ENCODE measurements at places on chromosomes 3 and 15.

GRCh38 chr3:135989242-135989641, 23.7 kb downstream of the PPP2R3A start:
- DNase-seq: no peak

DNA sequence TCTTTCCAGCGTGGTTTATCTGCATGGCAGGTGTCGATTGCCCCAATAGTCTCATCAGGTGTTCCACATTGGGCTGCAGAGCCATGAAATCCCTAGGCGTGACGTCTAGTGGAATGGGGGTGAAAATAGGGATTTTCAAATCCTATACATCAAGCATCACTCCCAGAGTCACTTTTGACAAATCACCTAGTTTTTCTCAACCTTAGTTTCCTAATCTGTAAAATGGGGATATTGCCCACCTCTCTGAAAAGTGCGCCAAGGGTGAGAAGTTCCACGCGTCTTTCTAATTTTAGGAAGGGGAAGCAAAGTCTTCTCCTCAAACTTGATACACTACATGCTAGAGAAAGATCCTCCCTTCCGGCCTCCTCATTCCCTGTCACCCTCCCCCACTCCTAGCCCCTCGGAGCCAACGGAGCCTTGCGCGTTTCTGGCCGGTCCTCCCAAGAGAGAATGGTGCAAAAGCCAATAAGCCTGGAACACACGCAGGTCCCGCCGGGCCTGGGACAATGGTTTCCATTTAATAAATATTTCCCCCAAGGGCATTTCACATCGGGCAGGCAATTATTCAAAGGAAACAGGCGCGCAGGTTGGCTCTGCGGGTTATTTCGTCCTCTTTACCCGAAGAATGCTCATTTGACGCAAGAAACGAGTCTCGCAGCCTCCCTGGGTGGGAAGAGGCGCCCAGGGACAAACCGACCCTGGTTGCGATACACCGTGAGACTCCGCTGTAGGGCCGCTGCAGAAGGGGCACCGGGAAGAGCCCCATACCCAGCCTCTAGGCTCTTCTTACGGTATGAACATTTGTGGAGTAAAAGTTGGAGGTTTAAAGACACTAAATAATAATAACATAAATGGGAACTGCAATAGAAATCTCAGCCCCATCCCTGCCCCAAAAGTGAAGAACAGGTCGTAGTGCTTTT, 1.2 kb upstream of the SOX14 start:
- no peak for DNase-seq

DNA sequence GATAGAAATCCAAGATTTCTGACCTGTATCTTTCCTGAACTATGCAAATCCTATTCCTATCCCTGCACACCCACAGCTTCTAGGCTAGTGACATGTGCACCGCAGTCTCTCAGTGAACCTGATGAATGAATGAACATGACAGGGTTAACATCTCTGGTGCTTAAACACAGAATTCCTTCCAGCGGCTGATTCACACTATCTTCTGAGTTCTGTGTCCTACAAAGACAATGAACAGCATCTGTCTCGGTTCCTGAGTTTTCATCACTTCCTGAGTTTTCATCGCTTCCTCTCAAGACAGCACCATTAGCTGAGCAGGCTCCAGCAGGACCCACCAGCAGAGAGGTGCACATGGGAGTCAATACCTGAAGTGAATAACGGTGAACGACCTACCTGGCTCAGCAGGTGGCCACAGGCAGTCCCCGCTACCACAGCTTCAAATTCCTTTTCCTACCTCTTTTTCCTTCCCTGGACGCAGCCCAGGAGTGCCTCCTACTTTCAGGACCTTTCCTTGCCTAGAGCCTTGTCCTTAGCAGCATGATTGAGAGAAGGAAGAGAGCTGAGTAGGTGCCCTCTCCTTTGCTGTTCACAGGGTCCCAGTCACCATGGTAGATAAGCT, 113.5 kb downstream of the IGF2BP2 start:
- no peak for DNase-seq

DNA sequence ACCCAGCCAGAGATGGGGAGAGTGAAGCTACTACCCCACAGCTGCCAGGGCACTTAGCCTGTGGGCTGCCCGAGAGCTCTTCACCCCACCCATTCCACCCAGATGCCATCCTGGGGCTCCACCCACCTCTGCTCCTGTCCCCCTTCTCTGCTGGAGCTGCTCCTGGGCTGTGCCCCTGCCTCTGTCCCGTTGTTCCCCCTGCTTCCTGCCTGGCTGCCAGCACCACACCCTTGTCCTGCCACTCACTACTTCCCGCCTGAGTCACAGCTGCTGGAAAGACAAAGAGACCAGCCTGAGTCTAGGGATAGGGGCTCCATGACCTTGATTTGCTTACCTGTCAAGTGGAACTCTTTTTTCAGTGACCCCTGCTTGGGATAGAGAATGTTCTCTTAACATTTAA, 12.4 kb downstream of the GNAI2 start:
- no peak for DNase-seq

DNA sequence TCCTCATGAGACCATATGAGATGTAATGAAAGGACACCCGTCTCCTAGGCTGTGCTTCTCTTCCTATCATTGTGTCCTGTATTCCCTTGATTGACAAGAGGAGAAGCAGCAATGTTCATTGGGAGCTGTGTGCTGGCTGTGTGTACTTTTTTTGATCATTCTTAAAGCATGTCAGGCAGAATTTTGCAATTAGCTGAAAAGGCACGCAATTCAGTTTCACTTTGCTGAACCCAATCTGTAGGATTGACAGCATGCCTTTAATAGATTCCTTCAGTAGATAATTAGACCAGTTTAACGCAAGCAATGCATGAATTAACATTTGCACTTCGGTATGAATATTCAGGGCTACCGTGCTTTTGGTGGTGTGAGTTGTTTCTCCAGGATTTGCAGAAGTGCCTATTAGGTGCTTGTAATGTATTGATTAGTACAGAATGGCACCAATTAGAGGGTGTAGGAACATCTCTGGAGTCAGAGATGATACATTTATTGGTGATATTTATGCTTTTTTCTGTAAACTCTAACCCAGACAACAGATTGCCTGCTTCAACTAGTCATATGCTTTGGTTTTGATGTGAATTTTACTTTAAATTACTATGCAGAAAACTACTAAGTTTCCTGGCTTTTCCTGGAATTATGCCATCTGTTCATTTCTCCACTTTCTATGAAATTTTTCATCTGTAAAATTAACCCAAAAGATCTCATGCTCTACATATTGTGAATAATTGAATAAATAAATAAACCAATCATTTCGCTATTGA, 114.3 kb downstream of the NSUN3 start:
- no peak for DNase-seq

DNA sequence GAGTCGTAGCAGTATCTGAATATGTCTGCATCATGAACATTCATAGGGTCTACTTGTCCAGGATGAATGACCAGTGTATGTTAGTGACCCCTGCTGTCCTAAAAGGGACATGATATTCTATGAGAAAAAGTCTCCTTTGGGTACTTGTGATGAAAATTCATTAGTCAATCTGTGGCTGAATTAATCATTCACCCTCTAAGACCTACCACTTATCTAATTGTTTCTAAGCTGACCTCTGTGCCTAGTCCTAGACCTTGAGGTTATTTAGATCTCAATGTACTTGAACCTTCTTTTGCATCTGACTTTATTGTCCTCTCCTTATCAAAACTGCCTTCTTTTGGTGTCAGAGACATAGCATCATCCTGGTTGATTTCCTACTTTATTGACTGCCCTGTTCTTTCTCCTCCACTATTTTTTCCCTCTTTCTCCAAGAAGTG, 799.3 kb downstream of the DIPK2A start:
- DNase-seq: no peak

GRCh38 chr3:138935863-138936740, 10.8 kb downstream of the FOXL2 start:
- peak; percentile 90 for DNase-seq

Measured in mesothelial cell of epicardium (in vitro differentiated cells).